ENCODE measurements at places on chromosomes 5 and 9. TPM values are rescaled to one million over a fixed set of nuclear protein-coding genes. Genes with fewer than 3 reads are reported as not detected.

DNA sequence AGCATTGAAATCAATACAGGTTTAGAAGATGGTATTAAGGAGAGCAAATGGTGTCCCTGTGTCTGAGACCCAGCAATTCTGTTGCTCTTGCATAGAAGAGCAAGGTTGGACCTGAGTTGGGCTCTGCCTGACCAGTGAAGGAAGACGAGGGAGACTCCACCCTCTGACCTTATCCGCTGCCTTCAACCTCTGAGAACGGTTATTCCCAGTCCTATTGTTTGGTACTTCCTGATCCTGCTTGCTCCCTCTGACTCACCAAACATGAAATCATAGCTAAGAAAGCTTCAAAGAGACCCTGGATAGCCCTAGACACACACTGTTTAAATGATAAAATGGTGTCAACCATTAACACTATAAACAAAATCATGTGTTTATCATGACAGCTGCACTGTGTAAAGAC, 218.5 kb downstream of the PLK2 start:
- DNase-seq: no peak
- no peaks in the 10 kb centered on the region for H3K4me1 ChIP-seq
- H3K4me3 ChIP-seq: no peak overlapping the region

DNA sequence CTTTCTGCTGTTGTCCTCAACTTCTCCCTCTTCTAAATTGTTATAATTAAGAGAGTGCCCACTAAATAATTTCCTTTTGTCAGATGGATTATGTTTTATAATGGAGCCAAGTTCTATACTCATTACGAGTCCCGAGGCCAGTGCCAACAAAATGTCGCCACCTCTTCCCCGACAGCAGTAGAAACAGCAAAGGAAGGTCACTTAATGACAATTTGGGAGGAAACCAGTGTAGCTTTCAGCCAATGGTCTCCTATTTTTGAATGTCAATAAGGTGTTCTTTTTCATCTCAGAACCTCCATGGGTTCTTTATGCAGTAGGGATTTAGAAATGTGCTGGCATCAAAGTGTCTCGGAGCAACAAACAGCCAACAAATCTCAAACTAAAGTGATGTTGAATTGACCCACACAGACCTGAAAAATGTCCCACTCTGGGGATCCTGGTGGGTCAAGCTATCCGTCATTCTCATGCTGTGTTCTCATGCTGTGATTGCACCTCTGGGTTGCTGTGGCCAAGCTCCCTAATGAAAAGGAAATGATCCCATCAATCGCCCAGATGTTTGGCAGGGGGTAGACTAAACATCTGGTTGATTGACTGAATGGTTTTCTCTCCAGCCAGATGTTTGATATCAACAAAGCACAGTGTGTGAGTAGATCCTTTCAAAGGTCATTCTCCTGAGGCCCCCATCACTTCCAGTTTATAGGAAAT, 291.9 kb downstream of the DMAC1 start:
- no peaks in the 10 kb centered on the region for H3K36me3 ChIP-seq
- H3K4me1 ChIP-seq: no peaks in the 10 kb centered on the region
- no peak for DNase-seq
- H3K27me3 ChIP-seq: peaks cover 15% of the 10 kb centered on the region

- DNase-seq: no peak
- H3K4me1 ChIP-seq: no peaks in the 10 kb centered on the region
- H3K36me3 ChIP-seq: no peaks in the 10 kb centered on the region
- H3K4me3 ChIP-seq: no peak overlapping the region
- H3K27me3 ChIP-seq: peaks cover 2% of the 10 kb centered on the region
Measured at GRCh38 chr9:108552459-108553040, 303.2 kb downstream of the ACTL7B start.

DNA sequence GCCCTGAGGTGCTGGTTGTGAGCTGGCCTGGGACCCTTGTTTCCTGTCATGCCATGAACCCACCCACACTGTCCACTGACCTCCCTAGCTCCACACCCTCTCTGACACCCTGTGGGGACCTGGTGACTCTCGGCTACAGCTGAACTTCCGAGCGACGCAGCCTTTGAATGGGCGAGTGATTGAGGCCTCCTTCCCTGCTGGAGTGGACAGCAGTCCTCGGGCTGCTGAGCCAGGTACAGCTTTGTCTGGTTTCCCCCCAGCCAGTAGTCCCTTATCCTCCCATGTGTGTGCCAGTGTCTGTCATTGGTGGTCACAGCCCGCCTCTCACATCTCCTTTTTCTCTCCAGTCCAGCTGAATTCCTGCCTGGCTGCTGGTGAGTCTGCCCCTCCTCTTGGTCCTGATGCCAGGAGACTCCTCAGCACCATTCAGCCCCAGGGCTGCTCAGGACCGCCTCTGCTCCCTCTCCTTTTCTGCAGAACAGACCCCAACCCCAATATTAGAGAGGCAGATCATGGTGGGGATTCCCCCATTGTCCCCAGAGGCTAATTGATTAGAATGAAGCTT, 6.1 kb downstream of the CA9 start:
- no peak for DNase-seq
- H3K4me3 ChIP-seq: no peak overlapping the region
- H3K27ac ChIP-seq: no peak overlapping the region
- no peaks in the 10 kb centered on the region for H3K36me3 ChIP-seq
- peaks cover 4% of the 10 kb centered on the region for H3K27me3 ChIP-seq

Gene MOB3B
- 0.47 TPM for total RNA-seq

- peaks cover 13% of the 10 kb centered on the region for H3K4me1 ChIP-seq
- H3K4me3 ChIP-seq: no peak overlapping the region
- H3K27me3 ChIP-seq: peaks cover 40% of the 10 kb centered on the region
- H3K27ac ChIP-seq: no peak overlapping the region
- no peaks in the 10 kb centered on the region for H3K36me3 ChIP-seq
Measured at GRCh38 chr9:74503219-74503618, 6.1 kb downstream of the RORB start.

GRCh38 chr5:140694276-140694675, 3.0 kb downstream of the HARS2 start:
- H3K27ac ChIP-seq: no peak overlapping the region
- H3K36me3 ChIP-seq: peaks cover 48% of the 10 kb centered on the region
- no peak for DNase-seq
- H3K4me3 ChIP-seq: no peak overlapping the region

DNA sequence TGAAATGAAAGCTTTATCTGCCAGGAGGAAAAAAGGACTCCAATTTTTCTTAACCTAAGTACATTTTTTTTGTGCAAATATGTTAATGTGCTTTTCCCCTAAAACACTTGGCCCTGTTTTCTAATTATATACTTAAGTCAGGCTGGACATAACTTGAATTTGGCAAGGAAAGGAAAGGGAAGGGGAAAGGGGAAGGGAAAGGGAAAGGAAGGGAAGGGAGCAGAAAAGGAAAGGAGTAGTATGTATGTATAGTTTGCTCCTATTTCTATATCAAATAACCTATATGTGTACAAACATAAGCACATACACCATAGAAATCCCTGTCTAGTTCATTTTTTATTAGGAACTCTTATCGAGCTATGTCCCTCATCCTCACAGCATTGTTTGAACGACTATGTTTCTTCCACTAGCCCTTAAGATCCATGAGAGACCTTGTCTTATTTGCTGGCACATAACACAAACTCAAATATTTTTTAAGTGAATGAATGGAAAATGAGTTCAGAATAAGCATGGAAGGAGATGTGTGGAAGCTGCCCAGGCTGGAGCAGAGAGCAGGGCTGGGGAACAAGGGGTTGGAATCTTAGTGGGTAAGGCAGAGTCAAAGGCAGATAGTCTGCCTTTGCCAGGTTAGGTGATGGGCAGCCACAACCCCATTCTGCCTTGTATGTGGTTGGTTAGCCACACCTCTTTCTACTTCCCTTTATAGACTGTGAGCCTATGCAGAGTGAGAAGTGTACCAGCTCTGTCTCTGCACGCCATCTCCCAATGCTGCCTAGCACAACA, 70.0 kb downstream of the KLHL3 start:
- H3K4me1 ChIP-seq: peaks cover 26% of the 10 kb centered on the region
- H3K27me3 ChIP-seq: no peaks in the 10 kb centered on the region
- peak; percentile 71 for DNase-seq
- no peak overlapping the region for H3K4me3 ChIP-seq

DNA sequence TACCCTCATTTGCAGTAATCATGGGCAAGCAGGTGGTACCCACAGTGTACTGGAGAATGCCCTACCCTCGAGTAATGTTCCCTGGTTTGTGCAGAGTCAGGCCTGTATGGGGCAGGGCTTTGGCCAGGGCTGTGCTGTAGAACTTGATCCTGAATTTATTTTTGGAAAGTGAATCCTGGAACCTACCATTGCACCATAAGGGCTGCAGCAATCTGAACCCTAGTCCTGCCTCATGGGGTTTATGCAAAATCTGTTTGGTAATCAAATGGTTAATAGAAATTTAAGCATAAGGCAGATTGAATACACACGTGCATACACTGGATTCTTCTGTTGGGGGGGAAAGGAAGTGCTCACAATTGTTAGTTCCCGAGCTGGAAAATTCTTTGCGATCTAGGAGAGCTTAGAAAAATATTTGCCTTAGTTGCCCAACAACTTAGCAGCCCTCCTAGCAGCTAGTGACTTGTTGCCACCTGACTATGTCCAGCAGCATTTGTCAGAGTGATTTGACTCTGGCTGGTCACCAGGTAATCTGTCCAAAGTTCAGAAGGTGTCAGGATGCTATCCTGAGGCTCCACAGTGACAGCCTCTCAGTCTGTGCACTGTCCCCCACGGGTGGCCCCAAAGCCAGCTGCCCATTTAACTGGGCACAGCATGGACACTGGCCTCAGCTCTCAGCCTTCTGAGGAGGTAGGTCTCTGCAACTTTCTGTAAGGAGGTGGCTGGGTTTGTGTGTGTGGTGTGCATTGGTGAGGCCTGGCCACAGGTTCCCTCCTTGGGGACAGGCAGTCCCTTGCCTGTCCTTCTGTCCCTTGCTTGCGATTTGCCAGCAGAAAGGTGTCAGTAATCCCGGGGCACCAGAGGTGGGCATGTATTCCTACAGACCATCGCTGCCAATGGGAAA, 8.3 kb downstream of the MVB12B start:
- H3K27ac ChIP-seq: no peak overlapping the region
- no peak overlapping the region for H3K4me3 ChIP-seq
- DNase-seq: no peak
- H3K27me3 ChIP-seq: no peaks in the 10 kb centered on the region
- H3K36me3 ChIP-seq: no peaks in the 10 kb centered on the region

GRCh38 chr9:110748251-110748893, 79.8 kb downstream of the MUSK start:
- no peak overlapping the region for H3K27ac ChIP-seq
- no peaks in the 10 kb centered on the region for H3K27me3 ChIP-seq
- H3K36me3 ChIP-seq: no peaks in the 10 kb centered on the region
- DNase-seq: no peak
- no peak overlapping the region for H3K4me3 ChIP-seq

Gene C9orf152
- not detected for total RNA-seq

Gene RPL37
- total RNA-seq: 1,914 TPM

- no peak overlapping the region for H3K27ac ChIP-seq
- DNase-seq: no peak
- H3K4me3 ChIP-seq: no peak overlapping the region
- H3K36me3 ChIP-seq: no peaks in the 10 kb centered on the region
Measured at GRCh38 chr5:103780794-103781193, 218.2 kb upstream of the NUDT12 start.

DNA sequence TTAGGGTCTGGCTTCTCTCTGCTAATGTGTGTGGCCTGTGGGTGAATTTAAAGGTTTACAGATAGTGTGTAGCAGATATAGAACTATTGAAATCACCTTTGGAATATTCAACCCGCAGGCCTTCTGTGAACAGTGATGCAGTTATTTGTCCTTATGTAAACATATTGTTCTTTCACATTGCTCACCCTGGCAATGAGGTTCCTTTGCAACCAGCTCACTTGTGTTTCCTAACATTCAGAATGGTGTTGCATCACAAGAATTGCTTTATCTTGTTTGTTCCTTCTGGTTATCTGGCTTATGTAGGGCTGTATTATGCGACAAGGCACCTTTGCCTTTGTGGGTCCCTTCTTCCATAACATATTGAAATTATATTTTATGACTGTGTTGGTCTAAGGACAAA, 370.3 kb downstream of the NNT start:
- DNase-seq: no peak
- no peak overlapping the region for H3K4me3 ChIP-seq
- H3K27me3 ChIP-seq: no peaks in the 10 kb centered on the region
- H3K27ac ChIP-seq: no peak overlapping the region
- no peaks in the 10 kb centered on the region for H3K36me3 ChIP-seq

DNA sequence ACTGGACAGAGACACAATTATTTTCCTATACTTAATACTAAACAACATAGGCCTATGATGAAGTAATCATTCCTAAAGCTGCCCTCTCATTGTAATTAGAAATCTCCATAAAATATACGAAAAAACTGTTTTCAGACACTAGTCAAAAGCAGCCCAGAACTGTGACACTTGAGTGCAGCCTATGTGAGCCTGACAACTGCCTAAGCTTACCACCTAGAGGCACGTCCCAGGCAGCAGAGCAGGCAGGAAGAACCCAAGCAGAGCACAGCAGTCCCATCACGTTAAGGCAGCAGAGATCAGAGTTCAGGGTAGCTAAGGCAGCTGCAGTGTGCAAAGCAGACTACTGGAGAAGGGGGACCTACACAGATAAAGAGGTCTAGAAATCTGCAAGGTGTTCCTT, 46.4 kb downstream of the GOLPH3 start:
- no peak for DNase-seq
- H3K4me3 ChIP-seq: no peak overlapping the region
- H3K27me3 ChIP-seq: no peaks in the 10 kb centered on the region
- peak overlapping the region; percentile 75 for H3K27ac ChIP-seq
- peaks cover 65% of the 10 kb centered on the region for H3K4me1 ChIP-seq
- H3K36me3 ChIP-seq: peaks cover 52% of the 10 kb centered on the region

DNA sequence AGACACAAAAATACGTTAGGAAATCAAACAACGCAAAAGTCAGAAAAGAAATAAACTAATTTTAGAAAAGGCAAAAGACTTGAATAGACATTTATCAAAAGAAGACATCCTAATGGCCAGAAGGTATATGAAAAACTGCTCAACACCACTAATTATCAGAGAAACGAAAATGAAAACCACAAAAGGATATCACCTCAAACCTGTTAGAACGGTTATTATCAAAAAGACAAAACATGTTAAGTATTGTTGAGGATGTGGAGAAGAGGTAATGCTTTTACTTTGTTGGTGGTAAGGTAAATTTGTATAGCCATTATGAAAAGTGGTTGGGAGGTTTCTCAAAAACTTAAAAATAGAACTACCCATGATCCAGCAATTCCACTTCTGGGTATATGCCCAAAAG, 230.0 kb upstream of the RGMB start:
- no peaks in the 10 kb centered on the region for H3K4me1 ChIP-seq
- H3K4me3 ChIP-seq: no peak overlapping the region
- H3K36me3 ChIP-seq: no peaks in the 10 kb centered on the region
- H3K27me3 ChIP-seq: no peaks in the 10 kb centered on the region

DNA sequence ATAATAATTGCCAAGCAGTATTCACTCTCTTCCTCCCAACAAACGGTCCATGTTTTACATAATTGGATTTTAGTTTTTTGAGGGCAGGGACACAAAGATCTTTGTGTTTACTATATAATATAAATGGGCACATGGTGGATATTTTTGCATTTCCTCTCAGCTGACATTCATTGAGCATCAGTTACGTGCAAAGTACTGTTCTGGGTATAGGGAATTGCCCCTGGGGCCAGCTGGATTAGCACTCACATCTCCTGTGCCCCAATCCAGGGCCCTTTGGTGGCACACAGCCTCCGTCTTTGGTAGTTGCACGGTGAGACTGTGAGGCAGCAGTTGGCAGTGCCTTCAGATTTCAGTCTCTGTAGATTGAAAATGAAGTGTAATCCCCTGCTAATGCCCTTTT, 1.6 kb downstream of the TDRD7 start:
- peaks cover 21% of the 10 kb centered on the region for H3K4me1 ChIP-seq
- DNase-seq: no peak
